ENCODE measurements at places on chromosomes 5 and 9.

GRCh38 chr5:73774924-73775323 is 148.9 kb downstream of the ARHGEF28 start:
- no peak for DNase-seq

DNA sequence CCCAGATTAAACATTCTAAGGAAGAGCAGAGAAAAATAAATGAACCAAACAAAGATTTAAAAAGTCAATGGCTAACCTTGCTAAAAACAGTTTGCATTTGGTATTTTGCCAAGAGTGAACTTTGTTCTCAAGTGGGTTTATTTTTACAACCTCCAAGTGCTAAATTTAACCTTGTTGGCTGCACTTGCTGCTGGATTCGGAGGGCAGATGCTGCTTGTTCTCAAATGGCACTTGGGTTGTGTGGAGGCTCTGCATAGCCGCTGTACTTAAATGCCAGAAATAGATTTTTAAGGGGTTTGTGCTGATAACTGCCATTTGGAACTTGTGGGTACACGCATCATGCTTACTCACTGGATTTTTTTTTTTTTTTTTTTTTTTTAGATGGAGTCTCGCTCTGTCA is 13.3 kb upstream of the SPATA24 start:
- DNase-seq = no peak

GRCh38 chr9:95910023-95910707 is 34.7 kb downstream of the ERCC6L2 start:
- no peak for DNase-seq

DNA sequence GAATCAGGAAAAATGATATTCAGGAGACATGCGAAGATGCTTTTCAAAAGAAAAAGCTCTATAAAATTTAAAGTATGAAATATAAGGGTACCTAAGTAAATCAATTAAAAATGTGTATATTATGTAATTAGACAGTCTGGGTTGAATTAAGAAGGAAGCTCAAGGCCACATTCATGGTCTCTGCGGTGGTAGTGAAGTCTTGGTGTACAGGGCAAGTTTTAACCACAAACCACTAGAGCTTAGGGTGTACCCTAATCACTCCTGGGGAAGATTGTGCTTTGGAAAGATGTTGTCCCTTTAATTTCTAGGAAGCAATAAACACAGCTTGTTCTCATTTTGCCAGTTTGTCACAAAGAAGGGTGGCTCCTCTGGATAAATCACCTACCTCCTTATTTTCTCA is 287.2 kb upstream of the ZNF608 start:
- no peak for DNase-seq

DNA sequence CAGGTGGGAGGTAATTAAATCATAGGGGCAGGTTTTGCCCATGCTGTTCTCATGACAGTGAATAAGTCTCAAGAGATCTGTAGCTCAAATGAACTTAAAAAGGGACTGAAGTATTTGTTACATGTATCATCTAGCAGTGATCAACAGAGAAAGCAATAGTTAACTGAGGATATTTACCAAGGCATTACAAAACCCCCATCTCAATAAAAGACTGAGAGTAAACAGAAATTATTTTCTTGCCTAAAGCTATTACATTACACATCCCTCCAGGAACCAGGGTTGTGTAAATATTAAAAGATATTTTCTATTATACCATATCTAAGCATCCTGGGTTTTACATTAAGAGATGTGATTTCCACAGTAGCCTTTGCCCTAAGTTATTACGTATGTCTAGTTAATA is 169.9 kb downstream of the CTNND2 start:
- no peak for DNase-seq

DNA sequence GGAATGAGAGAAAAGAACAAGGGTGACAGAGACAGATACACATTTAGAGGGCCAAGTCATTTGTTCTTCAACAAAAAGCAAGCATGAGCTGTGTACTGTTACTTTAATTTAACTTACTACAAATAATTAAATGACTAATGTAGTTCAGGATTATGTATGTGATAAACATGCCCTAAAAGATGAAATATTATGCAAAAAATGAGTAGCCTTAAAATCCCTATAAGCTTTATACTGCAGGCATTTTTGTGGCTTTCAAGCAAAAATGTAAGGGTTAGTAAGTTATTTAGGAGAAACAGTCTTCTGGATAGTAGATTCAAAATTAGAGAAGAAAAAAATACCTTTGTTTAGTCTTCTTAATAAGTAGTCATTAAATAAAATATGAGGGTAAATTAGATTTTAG is 431.2 kb downstream of the CSNK1G3 start:
- DNase-seq = no peak

GRCh38 chr5:125484272-125484741 is 737.9 kb upstream of the ZNF608 start:
- no peak for DNase-seq

DNA sequence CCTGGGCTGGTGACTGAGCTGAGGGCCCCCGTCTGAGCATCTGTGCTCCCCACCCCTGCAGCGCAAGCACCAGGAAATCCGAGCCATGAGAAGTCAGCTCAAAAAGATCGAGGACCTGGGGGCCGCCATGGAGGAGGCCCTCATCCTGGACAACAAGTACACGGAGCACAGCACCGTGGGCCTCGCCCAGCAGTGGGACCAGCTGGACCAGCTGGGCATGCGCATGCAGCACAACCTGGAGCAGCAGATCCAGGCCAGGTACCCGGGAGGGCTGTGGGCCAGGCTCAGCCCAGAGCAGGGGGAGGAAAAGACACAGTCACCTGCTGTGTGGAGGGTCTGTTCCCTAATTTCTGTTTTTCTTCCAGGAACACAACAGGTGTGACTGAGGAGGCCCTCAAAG is 24.6 kb downstream of the DYNC2I2 start:
- no peak for DNase-seq

DNA sequence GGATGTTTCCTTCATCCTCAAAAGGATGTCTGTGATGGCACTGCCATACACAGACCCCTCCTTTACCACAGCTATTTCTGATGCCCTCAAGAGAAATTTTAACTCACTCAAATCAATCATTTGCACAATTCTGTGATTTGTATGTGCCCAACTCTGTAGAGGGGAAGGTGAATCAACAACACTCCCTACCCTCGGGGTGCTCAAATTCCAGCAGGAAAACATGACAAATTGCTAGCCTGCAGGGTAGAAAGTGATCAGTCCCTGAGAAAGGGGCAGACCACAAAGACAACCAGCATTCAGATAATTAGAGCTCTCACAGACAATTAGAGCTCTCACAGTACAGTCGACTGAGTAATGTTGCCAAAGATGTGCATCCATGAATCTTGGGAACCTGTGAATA is 45.3 kb upstream of the FOXE1 start:
- DNase-seq = no peak

DNA sequence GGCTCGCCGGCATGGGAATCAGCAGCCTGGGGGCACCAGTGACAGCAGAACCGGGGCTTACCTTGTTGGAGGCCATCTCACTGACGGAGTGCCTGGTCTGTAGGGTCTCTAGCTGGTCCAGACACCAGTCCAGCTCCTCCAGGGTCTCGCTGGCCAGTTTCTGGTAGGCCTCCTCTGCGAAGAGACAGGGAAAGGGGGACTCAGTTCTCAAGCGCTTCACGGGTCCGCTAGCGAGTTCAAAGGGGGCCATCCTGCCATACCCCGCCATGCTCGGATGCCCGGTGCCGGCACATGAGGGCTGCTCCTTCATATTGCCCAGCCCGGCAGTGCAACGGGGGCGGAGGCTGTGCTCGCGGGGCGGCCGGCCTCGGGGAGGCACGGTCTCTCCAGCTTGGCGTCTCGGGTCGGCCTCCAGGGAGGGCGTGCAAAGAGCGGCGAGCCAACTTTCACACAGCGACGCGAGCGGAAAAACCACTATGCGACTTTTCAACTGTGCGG is 456.0 kb downstream of the RAB3C start:
- no peak for DNase-seq

- DNase-seq = no peak
Observed at GRCh38 chr9:124860582-124861341, 995 bp downstream of the RPL35 start.

DNA sequence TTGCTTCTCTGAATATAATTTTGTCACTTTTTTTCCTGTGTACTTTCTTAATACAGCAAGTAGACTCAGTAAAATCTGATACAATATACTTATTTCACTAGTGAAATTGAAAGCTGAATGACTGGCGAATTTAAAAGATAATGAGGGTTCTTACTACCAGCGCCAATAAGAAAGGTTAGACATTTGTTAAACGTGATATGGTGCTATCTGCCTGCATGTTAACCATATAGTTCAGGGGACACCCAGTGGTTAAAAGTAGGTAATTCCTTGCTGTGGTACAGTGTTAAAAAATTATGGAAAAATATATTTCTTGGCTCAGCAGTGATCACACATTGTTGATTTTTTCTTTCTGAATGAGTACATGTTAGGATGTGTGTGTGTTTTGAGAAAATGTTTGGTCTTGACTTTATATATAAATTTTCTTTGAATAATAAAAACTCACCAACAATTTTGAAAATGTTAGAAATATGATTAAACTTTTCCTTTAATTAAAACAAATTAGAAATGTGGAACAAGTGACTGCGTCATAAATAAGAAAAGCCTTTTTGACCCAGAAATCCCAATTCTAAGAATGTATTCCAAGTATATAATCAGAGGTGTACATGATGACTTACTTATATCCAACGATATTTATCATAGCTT is 25.8 kb downstream of the CAST start:
- no peak for DNase-seq

- DNase-seq = no peak
Observed at GRCh38 chr5:167905919-167906853, 385.3 kb upstream of the WWC1 start.

DNA sequence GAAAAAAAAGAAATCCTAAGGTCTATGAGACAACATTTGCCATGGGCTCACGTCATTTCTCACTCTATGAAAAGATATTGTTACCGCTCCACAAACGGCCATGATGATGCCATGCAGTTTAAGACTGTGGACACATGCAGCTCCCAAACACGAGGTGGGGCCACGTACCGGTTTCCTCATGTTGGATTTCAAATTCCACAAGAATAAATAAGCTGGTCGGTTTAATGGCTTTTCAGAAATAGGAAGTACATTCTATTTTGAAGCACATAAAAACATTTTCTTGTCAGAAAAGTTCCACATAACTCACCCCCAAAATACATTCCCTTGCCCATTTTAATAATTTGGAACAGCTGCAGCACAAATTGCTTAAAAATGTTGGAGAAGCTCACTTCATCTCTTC is 130.6 kb downstream of the MYO10 start:
- no peak for DNase-seq

DNA sequence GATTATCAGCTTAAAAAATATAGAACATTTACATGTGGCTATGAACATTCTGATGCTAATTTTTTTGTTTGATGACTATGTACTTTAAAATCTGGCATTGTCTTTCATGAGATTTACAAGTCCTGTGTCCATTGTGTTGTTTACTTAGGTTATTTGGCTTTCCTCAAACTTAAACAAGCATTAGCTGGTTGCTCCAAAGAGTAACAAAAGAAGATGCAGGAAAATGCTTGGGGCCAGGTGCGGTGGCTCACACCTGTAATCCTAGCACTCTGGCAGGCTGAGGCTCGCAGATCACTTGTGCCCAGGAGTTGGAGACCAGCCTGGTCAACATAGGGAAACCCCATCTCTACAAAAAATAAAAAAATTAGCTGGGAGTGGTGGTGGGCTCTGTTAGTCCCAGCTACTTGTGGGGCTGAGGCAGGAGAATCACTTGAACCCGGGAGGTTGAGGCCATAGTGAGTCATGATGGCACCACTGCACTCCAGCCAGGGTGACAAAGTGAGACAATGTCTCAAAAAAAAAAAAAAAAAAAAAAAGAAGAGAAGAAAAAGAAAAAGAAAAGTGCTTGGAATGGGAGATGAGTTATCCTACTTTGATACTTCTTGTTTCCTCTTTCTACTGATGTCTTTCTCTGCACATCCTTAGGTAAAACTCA is 39.7 kb downstream of the PAM start:
- no peak for DNase-seq

DNA sequence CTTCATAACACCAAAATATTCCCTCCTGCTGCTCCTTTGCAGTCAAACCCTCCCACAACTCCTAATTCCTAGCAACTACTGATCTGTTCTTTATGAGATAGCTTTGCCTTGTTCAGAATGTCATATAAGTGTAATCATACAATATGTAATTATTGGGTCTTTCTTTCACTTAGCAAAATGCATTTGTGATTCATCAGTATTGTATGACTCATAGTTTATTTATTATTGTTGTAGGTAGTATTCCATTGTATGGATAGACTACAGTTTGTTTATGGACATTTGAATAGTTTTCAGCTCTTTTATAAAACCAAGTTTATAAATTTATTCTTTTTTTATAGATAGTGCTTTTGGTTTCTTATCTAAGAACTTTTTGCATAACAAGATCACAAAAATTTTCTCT is 468.2 kb upstream of the KIF2A start:
- DNase-seq = no peak

- DNase-seq = peak; percentile 11
Observed at GRCh38 chr5:141850244-141850768, 27.9 kb downstream of the PCDH1 start.

- DNase-seq = no peak
Observed at GRCh38 chr9:108053555-108054061, 564.0 kb upstream of the KLF4 start.

GRCh38 chr9:110971705-110972104 is 66.6 kb downstream of the LPAR1 start:
- no peak for DNase-seq

DNA sequence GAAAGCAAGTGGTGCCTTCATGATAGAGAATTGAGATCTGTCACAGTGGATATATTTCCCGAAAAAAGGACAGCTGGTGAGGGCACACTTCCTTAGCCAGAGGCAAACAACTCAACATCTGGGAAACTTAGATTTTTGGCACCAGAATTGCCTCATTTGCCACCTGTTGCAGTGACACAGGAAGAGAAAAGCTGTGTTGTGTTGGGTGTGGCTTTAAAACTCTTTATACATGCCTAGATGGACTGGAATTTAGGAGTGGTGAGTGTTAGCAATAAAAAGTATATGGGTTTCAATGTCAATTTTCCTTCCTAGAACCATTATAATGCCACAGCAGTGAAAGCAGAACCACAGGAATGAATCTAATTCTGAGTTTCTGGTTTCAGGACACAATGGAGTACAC is 62.6 kb upstream of the CEMIP2 start:
- no peak for DNase-seq

DNA sequence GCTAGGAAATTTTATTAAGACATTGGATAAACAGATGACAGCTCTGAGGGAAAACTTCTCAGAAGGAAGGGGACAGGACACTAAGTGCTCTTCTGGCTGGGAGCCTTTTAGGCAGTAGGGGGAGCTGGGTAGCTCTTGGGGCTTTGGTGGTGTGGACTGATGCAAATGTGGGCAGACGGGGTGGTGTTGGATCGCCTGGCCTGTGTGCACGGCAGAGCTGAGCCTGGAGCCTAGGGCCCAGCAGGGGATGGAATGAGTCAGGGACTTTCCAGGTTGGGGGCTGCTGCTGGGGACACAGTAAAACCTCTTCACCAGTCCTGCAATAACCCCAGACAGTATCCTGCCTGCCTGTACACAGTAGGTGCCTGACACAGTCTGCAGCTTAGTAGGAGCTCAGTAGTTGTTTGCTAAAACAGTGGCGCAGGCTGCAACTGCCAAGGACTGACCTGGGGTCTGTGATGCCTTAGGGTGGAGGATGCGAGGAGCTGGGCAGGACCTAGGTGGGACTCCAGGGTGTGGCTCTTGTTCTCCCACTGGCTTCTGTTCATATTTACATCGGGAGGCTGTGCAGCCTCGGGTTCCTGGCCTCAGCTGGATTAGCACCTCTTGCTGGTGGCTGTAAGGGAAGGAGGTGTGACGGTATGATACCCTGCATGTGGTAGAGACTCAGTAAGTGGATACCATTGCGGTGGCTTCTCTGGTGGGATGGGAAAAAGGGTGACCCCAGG is 83.8 kb downstream of the DAB2IP start:
- DNase-seq = no peak
